ENCODE measurements at places on chromosomes 11 and 22.

- DNase-seq, result no peak
Measured at GRCh38 chr11:76119779-76120178, 86.5 kb downstream of the WNT11 start.

- DNase-seq, result no peak
Measured at GRCh38 chr11:88666364-88666763, 328.8 kb upstream of the CTSC start.

DNA sequence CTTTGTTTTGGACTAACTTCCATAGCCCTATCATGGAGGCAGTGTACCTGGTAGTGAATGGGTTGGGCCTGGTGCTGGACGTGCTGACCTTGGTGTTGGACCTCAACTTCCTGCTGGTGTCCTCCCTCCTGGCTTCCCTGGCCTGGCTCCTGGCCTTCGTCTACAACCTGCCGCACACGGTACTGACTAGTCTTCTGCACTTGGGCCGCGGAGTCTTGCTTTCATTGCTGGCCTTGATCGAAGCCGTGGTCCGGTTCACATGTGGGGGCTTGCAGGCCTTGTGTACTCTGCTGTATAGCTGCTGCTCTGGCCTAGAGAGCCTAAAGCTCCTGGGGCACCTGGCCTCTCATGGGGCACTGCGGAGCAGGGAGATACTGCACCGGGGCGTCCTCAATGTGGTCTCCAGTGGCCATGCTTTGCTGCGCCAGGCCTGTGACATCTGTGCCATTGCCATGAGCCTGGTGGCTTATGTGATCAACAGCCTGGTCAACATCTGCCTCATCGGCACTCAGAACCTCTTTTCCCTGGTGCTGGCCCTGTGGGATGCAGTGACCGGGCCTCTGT, 846 bp downstream of the RNF26 start:
- DNase-seq, result no peak

DNA sequence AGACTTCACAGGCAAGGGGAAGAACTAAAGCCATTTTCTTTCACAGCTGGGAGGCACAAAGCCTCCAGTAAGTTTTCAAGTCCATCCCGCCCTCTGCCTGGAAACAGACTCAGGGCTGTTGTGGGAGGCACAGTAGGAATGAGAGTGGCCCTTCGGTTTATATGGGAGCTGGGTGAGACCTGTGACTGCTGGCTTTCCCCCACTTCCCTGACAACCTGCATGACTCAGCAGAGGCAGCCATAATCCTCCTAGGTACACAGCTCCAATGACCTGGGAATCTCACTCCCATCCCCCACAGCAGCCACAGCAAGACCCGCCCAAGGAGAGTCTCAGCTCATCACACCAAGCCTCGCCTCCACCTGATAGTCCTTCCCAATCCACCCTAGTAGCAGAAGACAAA, 12.1 kb upstream of the TMEM45B start:
- DNase-seq, result no peak

GRCh38 chr11:133206313-133207005, 325.8 kb downstream of the OPCML start:
- no peak for DNase-seq
